ENCODE measurements at places on chromosomes 4 and X.

DNA sequence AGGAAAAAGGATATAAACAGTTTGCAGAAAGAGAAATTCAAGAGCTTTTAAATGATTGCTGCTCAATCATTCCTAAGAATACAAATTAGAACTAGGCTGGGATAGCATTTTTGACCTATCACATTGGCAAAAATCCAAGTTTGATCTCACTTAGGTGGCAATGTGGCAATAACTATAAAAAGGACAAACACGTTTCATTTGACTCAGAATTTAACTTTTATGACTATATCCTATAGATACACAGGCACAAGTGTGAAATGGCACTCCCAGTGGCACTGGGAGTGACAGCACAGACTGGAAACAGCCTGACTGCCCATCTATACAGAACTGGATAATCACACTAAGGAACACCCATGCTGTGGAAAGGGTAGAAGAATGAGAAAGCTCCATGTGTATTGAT is 11.1 kb downstream of the CENPU start:
- DNase-seq: no peak

DNA sequence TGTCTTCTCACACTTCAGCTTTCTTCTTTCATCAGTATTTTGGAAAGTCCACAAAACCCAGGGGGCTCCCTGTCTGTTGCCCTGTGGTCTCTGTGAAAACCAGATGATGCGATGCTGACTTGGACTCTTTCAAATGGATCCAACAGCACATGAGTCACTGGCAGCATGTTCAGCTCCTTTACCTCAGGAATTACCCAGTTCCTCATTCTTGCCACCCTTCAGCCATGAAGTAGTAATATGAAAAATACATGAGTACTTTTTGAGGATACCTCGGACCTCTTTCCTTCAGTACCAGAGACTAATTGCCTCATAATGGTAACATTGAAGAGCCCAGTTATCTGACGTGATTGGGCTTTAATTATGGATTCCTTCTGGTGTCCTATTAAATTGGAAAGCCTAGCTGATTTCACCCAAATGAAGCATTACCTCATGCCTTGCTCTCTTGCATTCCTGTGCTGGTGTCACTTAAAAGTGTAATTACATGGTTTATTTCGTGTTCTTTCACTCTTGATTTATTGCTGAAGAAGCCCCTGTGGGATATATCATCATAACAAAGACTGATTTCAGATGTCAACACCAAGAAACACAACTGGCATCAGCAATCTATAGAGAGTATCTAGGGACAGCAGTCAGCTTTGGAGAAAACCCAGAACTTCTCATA is 63.4 kb downstream of the NFKB1 start:
- no peak for DNase-seq

DNA sequence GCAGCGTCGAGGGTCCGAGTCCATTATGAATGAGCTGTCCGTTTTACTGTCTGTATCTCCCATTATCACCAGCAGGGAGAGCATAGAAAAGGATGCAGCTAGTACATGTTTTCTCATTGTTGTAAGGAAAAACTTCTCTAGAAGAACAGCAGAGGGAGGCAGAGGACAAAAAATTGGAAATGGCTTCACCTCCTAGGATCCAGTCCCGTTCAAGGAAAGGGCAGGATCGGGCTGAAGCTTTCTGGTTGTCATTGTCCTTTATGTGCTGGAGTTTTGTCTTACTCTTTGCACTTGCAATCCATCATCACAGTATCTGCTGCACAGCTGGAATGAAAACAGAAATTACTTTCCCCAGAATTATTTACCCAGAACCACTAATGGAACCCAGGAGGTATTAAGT is 14.7 kb downstream of the NDP start:
- DNase-seq: peak; percentile 18

DNA sequence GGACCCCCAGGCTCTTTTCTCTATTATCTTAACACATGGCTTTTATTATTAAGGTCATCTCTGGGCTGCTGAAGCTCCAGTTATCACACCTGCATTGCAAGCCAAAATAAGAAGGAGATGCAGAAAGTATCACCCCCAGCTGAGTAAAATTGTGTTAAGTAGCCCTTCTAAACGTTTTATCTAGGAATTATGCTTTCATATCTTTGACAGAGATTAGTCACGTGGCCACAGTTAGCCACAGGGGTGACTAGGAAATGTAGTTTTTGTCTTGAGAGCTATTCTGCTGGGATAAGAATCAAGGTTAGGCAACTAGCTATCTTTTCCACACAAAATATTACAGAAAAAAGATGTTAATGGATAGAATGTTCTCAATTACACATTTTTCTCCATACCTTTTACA is 102.1 kb downstream of the ANXA3 start:
- no peak for DNase-seq

- DNase-seq: no peak
These were observed 175.4 kb downstream of the PPP1R2C start for GRCh38 chrX:42602566-42602965.

DNA sequence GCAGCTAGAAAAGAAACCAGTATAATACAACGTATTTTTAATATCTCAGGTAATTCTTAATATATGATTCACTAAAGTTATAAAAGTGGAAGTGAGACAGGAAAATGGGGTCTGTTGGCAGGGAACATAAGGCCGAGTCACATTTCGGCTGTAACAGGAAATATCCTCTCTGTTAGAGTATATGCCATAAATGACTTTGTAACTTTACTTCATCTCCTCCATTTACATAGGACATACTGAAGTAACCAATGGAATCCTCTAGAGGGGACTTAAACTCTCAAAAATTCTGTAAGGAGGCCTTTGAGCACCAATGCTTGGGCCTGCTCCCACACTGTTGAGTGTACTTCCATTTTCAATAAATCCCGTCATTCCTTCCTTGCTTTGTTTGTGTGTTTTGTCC is 71.3 kb downstream of the ANKRD17 start:
- DNase-seq: no peak

- DNase-seq: peak; percentile 95
These were observed 35.4 kb downstream of the IGFBP7 start for GRCh38 chr4:57074744-57075143.

DNA sequence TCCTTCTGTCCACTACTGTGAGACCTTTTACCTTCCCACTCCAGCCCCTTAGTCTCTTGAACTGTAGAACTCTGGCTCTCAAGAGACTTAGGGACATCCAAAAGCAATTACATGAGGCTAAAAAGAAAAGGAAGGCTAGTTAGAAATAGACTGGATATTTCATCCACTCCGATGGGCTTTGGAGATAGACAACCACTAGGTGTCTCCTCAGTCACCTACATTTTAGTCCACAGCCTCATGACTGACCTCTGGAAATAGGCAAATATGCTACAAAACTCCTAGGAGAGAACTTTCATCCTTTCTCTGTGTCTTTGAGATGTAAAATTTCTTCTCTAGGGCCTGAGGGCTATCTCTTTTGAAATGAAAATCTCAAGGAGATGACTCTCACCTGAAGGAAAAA is 45.1 kb upstream of the LAMP2 start:
- DNase-seq: no peak

GRCh38 chr4:106671716-106672115 is 303.1 kb upstream of the GIMD1 start:
- DNase-seq: no peak

DNA sequence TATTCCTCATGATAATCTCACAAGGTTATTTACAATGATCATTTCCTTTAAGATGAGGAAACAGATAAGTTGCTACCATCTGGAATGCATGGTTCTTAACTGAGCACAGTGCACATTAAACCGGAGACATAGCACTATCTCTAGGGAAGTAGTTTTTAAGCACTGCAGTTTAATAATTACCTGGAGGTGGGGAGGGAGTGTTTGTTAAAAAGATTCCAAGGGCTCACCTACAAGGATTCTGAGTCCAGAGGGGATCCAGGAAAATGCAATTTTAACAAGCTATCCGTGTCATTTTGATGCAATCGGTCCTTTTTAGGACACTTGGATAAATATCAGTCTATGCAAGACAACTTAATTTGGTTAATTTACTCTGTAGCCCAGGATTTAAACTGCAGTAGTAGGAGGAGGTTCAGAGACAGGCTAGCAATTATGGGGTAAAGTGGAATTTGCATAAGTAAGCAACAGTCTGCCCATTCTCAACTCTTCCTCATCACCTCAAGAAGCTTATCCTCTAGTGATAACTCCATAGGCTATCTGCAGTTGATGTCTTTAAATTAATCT is 2.8 kb upstream of the PDLIM5 start:
- no peak for DNase-seq

- no peak for DNase-seq
These were observed 83.9 kb upstream of the ARHGAP24 start for GRCh38 chr4:85391071-85391470.

DNA sequence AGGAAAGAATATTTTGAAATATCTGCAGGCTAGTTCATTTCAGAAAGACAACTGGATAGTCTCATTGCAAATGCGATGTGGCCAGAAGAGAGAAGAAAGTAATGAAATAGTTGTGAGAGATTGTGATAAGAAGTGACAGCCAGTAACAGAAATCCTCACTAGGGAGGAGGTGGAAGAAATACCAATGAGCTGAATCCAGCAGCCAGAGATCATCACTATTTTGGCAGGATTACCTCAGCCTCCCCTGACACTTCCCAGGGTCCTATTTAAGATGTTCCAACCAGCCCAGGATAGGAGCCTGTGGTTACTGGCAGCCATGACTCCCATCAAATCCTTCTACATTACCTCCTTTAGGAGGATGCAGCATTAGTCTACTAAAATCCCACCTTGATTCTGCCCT is 76.7 kb upstream of the ARHGAP24 start:
- DNase-seq: no peak
